ENCODE measurements at places on chromosomes 12 and 14.
A peak's percentile ranks its signal among the peaks of the same experiment; 100 is the strongest.

GRCh38 chr14:59377491-59377890, 87.7 kb downstream of the GPR135 start:
- DNase-seq = no peak

- peak; percentile 13 for DNase-seq
Observed at GRCh38 chr12:90102957-90103652, 394.5 kb upstream of the ATP2B1 start.

- DNase-seq = no peak
Observed at GRCh38 chr14:30355431-30355913, 203.5 kb upstream of the G2E3 start.

GRCh38 chr14:80315681-80316080, 104.4 kb upstream of the DIO2 start:
- DNase-seq = no peak

DNA sequence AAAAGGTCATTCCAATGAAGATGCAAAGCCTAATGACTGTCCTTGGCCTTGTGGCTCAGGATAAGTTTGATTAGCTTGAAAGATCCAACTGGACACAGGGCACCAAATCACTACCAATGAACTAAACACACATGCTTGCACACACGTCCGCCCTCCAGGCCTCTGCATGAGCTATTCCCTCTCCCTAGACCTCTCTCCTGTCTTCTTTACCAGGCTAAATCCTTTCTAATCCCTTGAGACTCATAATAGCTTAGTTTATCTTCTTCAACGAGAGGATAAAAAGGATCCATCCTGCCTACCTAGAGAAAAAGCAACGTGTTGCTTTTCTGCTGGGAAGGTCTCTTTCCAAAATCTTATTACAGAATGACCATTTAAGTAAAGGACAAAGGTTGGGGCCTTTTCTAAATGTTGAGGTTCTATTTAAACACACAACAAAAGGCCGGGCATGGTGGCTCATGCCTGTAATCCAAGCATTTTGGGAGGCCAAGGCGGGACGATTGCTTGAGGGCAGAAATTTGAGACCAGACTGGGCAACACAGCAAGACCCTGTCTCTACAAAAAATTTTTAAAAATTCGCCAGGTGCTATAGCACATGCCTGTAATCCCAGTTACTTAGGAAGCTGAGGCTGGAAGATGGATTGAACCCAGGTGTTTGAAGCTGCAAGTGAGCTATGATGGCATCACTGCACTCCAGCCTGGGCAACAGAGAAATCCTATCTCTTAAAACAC, 22.4 kb downstream of the PXN start:
- DNase-seq = no peak

- no peak for DNase-seq
Observed at GRCh38 chr14:57692671-57693070, 173.2 kb downstream of the SLC35F4 start.

- DNase-seq = no peak
Observed at GRCh38 chr12:53577941-53578352, 48.2 kb downstream of the ATF7 start.

- no peak for DNase-seq
Observed at GRCh38 chr12:101021911-101022388, 188.1 kb downstream of the SLC5A8 start.

GRCh38 chr12:106149096-106149784, 10.5 kb upstream of the NUAK1 start:
- no peak for DNase-seq

DNA sequence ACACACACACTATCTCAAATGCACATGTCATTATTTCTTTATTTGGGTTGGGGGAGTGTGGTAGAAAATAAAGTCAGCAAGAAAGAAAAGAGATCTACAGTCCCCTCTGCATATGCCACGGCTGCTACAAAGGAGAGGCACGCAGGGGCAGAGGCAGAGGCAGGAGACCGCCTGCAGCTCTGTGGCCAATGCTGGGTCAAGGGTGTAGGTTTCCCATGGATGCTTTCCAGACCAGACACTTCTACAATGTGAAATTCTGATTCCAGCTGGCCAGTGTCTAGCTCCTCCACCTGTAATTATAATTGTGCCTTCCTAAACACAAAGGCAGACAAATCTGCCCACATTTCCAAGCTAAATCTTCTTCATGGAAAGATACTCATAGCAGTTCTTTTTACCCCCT, 19.2 kb downstream of the VPS37B start:
- DNase-seq = no peak

GRCh38 chr12:128791395-128792322, 32.1 kb downstream of the SLC15A4 start:
- no peak for DNase-seq

DNA sequence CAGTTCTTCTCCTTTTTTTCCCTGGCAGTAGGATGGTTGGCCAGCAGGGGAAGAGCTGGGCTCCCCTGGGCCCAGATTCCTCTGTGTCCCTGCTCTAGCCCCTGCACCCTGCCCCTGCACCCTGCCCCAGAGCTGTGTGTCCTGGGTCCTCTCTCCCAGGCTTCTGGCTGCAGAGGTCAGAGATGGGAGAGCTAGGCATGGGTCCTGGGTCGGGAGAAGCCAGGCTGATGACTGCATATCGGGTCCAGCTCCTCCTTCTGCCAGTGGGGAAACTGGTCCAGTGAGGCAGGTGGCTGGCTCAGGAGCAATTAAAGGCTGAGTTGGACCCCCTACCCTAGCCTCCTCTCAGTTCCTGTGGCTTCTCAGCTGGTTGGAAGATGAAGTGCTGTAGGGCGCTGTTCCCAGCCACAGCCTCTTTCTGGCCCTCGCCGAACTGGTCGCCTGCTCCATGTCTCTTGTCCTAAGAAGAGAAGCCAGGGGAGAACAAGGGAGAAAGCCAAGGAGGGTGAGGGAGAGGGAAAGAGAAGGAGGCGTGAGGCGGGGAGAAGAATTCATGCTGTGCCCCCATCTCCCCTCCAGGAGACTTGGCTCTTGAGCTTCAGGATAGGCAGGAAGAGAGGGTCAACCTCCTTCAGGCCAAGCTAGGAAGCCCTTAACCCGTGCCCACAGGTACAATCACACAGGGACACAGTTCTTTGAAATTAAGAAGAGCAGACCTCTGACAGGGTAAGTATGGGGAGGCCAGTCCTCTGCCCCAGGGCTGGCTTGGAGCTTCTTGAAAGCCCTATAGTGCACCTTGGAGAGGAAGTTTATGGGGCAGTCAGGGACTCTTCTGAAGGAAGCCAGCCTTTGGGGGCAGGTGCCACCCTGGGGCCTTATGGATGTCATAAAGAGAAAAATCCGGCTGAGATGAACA, 9.5 kb downstream of the VASH1 start:
- DNase-seq = no peak

DNA sequence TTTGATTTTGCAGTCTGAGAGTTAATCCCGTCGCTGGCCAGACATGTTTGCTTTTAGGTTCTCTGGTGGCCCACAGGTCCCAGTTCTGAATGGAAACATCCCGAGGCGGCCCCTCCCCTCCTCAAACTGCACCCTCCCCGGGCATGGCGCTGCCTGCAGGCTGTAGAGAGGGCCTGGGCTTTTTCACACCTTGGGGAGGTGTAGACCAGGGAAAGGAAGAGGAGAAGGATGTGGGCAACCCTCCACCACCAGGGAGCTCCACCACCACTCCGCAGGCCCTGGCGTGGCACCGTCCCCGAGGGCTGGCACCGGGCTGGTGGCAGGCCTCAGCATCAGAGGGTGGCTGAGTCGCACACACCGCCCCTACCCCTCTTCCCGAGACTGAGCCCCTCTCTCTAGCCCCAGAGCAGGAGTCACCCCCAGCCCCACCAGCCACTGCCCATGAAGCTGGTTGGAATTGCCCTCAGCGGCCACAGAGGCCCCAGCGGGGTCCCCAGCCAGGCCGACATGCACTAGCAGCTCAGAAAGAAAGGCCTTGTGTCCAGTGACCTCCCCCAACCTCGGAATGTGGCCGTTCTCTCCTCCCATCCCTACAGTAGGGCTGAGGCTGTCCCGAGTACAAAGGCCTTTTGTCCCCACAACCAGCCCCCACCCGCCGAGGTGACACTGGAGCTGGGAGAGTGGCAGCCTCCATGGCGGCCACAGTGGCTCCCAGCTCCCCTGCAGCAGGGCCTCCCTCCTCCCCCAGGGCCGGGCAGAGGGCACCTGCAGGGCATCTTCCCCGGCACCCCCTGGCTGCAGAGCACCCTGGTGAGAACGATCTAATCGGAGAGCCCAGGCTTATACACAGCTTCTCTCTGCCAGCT, 23.5 kb upstream of the INF2 start:
- DNase-seq = no peak

DNA sequence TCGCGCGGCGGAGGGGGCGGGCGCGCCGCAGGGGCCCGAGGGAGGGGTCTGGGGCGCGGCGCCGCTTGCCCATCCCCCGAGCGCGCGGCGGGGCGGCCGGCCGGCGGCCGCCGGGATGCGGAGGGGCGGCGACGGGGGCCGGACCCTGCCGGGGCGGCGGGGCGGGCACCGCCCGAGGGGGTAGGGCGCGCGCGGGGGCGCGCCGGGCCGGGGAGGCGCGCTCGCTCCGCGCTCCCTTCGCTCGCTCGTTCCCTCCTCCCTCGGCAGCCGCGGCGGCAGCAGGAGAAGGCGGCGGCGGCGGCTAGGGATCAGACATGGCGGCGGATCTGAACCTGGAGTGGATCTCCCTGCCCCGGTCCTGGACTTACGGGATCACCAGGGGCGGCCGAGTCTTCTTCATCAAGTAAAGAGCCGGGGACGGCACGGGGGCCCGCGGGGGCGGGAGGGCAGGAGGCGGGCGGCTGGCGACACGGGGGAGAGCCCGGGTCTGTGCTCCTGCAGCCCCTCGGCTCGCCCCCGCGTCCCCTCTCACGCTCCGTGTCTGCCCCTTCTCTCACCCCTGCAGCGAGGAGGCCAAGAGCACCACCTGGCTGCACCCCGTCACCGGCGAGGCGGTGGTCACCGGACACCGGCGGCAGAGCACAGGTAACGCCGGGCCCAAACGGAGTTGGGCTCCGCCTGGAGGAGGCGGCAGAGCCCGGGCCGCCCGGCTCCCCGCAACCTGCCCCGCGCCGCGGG, at the start of gene PLEKHA5:
TSS of gene PLEKHA5 (plus strand) at position 248 of the 738 bp plus-strand sequence. CDS start at position 315, 67 bp downstream.
- DNase-seq = no peak

GRCh38 chr12:63867053-63867452, 22.6 kb downstream of the SRGAP1 start:
- no peak for DNase-seq

DNA sequence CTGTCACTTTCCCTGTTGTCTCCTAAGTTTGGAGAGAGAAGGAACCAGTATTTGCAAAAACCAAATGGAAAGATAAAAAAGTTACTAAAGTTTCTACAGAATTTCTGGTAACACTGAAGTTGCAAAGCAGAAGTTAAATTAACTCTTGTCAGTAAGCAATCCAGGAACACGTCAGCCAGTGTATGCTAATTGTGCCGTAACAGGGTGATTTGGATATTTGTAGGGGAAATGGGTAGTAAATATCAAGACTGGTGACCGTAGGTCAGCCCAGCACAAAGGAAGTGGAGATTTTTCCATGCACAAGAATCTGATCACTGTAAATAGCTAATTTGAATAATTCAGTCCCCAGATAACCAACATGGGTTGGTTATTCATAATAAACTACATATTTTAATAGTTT, 2.3 kb downstream of the CDKN1B start:
- DNase-seq = no peak

DNA sequence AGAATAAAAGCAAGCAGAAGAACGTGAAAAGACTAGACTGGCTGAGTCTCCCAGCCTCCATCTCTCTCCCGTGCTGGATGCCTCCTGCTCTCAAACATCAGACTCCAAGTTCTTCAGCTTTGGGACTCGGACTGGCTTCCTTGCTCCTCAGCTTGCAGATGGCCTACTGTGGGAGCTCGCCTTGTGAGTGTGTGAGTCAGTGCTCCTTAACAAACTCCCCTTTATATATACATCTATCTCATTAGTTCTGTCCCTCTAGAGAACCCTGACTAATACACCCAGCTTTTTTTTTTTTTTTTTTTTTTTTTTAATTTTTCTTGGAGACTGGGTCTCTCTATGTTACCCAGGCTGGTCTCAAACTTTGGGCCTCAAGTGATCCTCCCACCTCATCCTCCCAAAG, 46.9 kb downstream of the ACTN1 start:
- DNase-seq = no peak

DNA sequence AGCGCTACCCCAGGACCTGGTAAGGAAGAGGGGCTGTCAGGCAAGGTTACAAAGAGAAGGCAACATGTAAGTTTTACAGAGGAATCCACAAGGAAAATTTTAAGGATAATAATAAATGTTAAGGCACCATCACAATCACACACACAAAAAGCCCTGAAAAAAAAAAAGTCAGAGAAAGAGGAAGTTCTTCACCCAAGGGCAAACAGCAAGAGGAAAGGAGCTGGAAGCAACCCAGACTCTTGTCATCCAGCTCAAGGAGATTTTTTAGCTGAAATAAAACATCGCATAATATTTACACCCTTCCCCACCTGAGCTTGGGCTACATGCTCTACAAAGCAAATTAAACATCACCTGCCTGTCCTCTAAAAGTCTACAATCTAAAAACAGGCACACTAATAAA, 9.5 kb downstream of the SPTB start:
- DNase-seq = no peak

- no peak for DNase-seq
Observed at GRCh38 chr12:131092901-131093603, 139.3 kb downstream of the ADGRD1 start.

DNA sequence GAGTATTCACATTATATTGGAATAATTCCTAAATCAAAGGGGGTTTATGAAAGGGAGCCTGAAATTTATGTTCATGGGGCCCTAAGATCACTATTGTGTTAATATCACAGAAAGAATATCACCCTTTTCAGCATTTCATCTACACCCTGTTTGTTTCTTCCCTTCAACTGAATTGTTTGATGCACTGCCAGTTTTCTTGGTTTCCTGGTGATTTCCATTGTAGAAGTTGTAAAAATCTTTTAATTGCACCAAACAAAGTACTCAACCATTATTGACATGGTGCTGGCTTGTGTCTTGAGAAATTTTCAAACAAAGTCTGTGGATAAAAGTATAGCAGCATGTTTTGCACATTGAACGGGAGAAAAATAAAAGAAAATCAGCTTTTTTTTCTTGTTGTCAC, 154.8 kb upstream of the PRKD1 start:
- DNase-seq = no peak

- DNase-seq = no peak
Observed at GRCh38 chr12:3493043-3493858, 2.2 kb downstream of the PRMT8 start.

GRCh38 chr14:33057585-33057984, 118.9 kb downstream of the NPAS3 start:
- DNase-seq = no peak

DNA sequence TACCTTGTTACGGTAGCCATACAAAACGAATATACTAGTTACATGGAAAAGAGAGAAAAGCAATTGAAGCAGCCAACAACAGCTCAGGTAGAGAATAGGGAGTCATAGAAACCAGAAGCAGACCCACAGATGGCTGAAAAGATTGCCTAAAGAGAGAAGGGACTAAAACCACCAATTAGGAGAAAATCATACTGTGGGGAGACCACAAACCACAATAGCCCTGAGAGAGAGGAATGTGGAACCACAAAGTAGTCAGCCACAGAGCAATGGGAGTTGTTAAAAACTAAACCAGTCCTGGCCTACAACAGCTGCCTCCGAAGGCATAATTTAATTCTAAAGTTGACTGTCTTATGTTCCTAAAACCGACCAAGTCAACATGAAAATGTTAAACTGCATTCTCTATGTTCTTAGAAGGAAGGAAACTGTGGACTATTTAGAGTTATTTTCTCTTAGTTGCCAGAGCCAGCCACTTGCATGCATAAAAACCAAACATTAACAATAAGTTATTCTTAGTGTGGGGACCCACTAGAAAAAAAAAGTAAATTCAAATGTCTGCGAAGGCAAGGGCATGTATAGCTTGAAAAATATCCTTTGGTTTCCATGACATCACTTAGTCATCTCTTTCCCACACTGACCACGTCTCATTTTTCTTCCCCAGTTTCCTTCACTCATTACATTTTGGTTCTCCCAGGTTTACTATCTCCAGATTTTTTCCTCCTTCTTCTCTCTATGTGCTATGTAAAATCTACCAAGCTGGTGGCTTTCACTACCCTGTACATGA, 398.1 kb downstream of the NOVA1 start:
- no peak for DNase-seq
